CD4-positive, alpha-beta T cell (primary cell): ENCODE measurements at places on chromosomes 12 and 14.

- DNase-seq, result no peak
Observed at GRCh38 chr14:96792591-96792990, 4.6 kb upstream of the VRK1 start.

- DNase-seq, result no peak
Observed at GRCh38 chr12:78192979-78193378, 362.3 kb downstream of the NAV3 start.

GRCh38 chr12:85633491-85633890 lies 202.7 kb downstream of the RASSF9 start:
- DNase-seq, result no peak

DNA sequence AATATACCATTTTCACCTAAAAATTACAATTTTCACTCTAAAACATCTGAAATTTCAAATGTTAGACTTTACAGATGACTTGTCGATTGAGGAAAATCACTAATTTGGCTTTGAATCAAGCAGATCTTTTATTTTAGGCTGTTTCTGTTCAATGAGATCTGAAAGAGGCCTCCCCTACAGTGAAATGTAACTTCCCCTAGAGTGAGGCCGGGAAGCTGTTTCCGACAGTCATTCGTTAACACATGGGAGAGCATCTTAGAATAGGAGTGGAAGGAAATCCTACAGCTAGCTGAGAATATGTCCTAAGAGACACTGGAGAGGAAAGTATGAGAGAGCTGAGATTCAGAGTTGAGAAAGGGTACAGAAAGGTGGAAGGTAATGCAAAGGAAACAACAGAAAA lies 5.7 kb upstream of the C14orf93 start:
- no peak for DNase-seq

GRCh38 chr12:23555825-23556207 lies 393.7 kb downstream of the SOX5 start:
- no peak for DNase-seq

GRCh38 chr12:25187781-25188180 lies 7.2 kb downstream of the DNAI7 start:
- no peak for DNase-seq

GRCh38 chr12:2084553-2085296 lies 31.9 kb downstream of the CACNA1C start:
- no peak for DNase-seq

GRCh38 chr14:89870316-89870715 lies 84.2 kb downstream of the EFCAB11 start:
- no peak for DNase-seq

DNA sequence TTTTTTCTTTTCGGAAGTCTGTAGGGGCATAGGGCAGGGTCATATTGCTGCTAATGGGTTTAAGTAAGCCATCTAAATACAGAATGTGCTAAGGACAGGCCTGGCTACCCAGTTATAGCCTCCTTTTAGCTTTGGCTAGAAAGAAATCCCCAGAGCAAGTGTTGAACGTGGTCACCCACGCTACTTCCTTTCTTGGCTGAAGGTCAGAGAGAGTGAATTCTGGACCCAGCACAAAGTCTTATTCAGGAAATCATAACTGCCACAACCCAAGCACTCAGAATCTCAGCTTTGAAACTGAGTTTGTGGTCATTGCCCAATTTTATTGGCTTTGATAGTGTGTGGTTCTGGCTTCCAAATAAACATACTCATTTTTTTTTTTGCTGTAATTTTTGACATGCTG lies 542.1 kb upstream of the ATP2B1 start:
- DNase-seq, result no peak

GRCh38 chr14:28023853-28024252 lies 742.7 kb upstream of the FOXG1 start:
- no peak for DNase-seq

DNA sequence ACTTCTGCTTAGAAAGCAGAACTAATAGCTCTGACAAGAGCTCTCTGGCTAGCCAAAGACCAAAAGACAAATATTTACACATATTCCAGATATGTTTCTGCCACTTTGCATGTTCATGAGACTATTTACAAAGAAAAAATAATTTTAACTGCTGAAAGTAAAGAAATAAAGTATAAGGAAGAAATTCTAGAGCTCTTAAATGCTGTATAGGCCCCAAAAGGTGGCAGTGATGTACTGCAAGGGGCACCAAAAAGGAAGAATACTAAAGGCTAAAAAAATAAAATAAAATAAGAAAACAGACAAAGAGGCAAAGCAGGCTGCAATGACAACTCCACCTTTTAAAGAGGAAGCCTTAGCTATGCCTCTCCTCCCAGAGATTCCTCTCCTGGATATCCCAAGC lies 23.0 kb downstream of the KLRK1 start:
- DNase-seq, result no peak

- no peak for DNase-seq
Observed at GRCh38 chr14:56057767-56058166, 60.4 kb upstream of the PELI2 start.

GRCh38 chr14:31947680-31948595 lies 129.2 kb upstream of the ARHGAP5 start:
- DNase-seq, result peak; percentile 26

GRCh38 chr14:91545946-91546716 lies 36.0 kb upstream of the PPP4R3A start:
- DNase-seq, result no peak

GRCh38 chr12:52337054-52337453 lies 15.9 kb upstream of the KRT83 start:
- no peak for DNase-seq
